ENCODE measurements at places on chromosomes 12 and 14.

DNA sequence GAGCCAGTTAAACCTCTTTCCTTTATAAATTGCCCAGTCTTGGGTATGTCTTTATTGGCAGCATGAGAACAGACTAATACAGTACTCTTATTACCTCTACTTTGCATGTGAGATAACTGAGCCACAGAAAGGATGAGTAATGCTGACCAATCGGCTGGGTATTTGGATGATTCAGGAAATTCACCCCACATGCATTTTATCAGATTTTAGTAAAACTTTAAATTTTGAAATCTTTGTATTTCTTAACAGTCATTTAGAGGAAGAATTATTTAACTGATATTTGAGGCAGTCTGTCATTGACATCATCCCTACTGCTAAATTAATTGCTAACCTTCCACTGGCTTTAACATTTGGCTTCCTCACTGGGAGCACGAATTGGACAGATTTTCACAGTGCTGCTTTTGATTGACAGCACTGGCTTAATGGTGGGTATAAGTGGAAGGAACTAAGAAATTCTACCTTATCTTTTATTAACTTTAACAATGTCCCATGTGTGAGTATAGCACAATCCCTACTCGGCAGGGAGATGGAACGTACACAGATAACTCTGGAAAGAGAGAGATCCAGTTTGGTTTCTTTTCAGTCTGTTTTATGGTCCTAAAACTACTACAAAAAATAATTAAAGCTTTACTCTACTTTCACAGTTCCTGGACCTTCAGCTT is 261.0 kb downstream of the DACT1 start:
- no peak for DNase-seq

DNA sequence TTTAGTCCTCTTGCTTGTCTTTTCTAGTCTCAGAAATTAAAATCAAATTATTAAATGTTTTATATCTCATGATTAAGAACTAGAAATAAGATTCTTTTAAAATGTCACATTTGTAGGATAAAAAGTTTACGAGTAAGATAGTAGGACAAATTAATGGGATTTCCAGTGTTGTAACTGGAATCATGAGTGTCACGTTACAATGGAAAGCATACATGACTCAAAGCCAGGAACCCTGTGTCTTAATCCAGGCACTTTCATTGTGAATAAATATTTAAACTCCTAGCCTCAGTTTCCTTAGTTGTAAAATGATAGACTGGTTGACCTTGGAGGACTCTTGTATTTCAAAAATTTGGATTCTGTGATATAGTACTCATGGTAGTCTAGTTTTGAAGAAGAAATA is 84.9 kb downstream of the MIA2 start:
- no peak for DNase-seq

DNA sequence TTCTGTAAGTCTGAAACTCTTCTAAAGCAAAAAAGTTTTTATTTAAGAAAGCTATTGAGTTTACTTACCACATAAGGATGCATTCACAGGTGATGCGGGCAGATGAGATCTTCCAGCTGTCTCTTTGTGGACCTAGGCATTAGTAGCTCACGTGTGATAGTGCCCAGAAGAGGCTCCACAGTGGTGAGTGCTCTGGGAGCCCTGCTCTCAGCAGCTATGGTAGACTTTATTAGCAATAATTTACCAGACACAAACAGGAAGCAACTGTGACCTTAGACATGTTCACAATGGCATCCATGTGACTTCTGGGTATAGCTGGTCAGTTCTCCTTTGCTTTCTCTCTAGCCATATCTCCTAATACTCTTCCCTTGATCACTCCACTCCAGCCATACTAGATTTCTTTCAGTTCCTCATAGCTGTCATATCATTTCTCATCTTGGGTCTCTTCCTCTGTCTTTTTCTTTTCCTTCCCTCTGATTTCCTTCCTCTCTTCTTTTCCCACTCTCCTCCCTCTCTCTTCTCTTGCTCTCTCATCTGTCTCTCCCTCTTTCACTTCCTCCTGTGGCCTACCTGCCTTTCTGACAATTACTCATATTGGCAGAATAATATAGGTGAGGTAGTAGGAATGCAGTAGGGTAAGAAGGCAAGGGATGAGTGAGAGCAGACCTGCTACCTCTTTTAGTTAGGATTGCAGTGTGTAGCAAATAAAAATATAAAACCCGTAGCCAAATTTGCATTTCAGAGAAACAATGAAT is 75.2 kb upstream of the SCAF11 start:
- DNase-seq = no peak

DNA sequence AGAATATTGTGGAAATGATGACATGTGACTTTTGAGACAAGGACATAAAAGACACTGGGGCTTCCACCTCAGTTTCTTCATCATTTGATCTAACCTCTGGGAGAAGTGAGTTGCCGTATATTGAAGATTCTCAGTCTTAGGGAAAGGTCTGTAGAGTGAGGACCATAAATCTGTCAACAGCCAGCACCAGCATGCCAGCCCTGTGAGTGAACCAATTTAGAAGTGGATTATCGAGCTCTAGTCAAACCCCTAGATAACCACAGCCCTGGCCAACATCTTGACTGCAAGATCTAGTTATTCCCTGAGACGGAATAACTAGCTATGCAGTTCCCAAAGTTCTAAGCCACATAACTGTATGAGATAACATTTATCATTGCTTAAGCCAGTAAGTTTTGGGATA is 108.8 kb upstream of the PTPRR start:
- DNase-seq = no peak

DNA sequence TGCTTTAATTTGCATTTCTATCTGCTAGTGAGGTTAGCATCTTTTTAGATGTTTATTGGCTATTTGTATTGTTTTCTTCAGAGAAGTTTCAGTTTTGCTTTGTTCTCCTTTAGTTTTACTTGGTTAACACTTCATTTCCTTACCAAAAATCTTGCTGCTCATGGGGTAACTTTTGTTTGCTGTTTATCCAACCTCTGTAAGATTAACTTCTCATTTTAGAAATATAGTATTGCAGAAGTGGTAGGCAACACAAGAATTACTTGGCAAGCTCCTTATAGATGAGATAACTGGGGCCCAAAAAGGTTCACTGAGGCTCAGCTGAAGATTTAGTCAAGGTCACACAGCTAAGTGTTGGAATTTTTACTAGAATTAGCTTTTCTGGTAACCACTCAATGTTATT is 40.5 kb downstream of the ALKBH1 start:
- DNase-seq = no peak

- no peak for DNase-seq
These were observed 11.4 kb downstream of the ATP23 start for GRCh38 chr12:57952766-57953165.

All from stimulated activated naive B cell treated with anti-CD40 and anti-IgM and Interleukin-4, amounts not matched to agents 10 μg/mL and 1 μg/mL and 100 μg/mL, for 72 hours (primary cell).